ENCODE measurements at places on chromosomes 12 and 14.
A peak's percentile ranks its signal among the peaks of the same experiment; 100 is the strongest.

- no peak for DNase-seq
These were observed 36.3 kb downstream of the PTHLH start for GRCh38 chr12:27936196-27936595.

DNA sequence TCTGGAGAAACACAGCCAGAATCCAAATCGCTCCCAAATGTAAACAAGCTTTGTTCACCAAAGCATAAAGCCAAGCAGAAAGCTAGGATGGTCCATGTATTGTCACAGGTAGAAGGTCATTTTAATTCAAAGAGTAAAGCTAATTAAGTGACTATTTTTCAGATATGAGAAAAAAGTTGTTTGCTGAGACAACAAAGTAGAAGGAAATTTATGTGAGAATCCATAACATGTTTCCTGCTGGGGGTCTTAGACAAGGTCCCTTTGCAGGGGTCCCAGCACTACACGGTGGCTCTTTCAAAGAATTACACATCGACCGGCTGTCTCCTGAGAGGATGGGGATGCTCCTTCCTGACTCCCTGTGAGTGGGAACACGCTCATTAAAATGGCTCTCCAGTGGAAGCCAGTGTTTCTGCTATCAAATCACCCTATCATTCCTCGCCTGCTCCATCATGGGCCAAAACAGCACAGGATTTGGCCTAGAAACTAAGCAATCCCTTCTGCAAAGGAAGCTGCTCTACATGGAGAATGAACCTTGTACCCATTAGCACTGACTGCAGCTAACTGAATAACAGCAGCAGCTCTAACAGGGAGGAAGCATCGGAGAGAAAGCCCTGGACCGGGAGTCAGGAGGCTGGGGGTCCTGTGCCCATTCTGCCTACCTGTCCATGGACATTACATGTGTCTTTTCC, 175.3 kb downstream of the STXBP6 start:
- DNase-seq: no peak

- no peak for DNase-seq
These were observed 16.3 kb downstream of the ST8SIA1 start for GRCh38 chr12:22318108-22318737.

DNA sequence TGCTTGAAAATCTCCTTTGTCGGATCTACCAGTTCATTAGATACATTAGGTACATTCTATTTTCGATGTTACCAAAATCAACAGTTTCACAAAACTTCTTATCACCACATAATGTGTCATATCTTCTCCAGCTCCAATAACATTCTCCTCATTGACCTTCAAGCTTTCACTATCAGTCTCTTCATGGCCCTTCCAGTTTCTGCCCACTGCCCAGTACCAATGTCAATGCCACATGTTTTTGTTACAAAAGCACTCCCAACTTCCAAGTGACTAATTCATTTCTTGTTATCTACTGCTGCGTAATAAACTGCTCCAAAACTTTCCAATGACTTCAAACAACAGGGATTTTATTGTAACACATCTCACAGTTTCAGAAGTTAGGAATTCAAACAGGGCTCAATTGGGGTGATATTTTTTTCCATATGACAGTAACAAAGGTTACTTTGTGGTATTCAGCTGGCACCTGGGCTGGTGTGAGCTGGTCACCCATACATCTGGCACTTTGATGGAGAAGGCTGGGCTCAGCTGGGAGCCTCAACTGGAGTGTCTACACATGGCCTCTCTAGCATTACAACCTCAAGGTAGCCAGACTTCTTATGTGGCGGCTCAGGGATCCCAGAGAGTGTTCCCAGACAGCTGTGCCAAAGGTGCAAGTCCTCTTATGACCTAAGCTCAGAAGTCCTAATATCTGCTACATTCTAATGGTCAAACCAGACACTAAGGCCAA, 6.1 kb downstream of the OR5AU1 start:
- DNase-seq: no peak

DNA sequence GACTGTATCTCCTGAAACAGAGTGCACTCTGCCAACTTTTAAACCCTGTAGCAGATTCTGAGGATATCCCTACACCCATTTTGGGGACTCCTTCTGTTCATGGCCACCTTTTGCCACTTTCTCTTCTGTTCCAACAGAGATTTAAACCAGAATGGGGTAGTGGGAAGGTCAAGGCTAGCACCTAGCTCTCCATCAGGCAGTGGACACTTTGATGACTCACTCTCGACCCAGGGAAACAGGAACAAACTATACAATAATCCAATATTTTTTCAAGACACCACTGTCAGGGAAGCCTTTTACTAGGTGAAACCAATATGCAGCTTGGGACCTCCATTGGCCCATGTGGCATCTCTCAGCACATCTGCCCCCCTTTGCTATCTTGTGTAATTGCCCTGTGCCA, 103.6 kb downstream of the DAAM1 start:
- DNase-seq: no peak

GRCh38 chr12:71760471-71760870, 5.8 kb downstream of the RAB21 start:
- DNase-seq: no peak

DNA sequence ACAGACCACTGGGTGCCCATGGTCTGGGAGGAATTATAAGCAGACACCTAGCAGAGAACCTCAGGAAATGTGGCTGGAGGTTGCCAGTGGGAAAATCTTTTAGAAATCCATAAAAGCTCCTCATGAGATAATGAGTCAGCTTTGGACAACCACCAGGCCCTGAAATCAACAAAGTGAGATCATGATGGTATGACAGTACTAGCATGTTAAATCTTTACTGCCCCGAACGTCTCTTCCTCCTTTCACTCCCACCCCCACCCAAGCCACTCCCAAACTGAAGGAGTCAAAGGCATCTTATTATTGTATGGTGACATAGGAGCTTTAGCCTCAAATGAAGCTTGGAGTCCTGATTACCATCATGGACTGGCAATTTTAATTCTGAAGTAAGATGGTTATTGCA, 240.0 kb downstream of the DIO2 start:
- no peak for DNase-seq

- no peak for DNase-seq
These were observed 34.8 kb downstream of the TRIP11 start for GRCh38 chr14:92005019-92005418.

DNA sequence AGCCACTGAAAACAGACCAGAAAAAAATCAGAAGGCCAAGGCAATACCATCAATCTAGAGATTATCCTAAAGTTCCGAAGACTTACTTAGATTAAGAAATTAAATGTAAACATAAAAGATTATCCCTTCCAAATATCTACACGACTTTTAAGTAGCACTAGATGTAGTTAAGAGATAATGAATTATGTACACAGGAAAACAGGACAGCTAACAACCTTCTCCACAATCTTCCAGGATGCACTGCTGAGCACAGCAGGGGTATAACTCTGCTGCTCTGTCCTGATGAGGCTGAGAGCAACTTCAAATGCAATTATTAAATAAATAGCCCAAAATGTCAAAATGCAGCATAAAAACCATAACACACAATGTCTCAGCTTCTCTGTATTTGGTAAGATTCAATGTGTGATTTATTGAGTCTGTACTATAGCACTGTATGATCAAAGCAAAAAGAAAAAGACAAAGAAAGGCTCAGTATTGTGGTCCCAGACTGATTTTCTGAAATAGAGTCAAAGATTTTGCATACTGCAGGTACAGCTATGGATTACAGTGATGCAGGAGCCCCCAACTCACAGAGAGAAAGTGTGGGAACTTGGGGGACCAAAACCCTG, 56.9 kb downstream of the TMTC1 start:
- no peak for DNase-seq

- peak; percentile 46 for DNase-seq
These were observed 13.4 kb upstream of the ALDH2 start for GRCh38 chr12:111753144-111753881.

- no peak for DNase-seq
These were observed 106.1 kb downstream of the PRICKLE1 start for GRCh38 chr12:42483521-42483790.

DNA sequence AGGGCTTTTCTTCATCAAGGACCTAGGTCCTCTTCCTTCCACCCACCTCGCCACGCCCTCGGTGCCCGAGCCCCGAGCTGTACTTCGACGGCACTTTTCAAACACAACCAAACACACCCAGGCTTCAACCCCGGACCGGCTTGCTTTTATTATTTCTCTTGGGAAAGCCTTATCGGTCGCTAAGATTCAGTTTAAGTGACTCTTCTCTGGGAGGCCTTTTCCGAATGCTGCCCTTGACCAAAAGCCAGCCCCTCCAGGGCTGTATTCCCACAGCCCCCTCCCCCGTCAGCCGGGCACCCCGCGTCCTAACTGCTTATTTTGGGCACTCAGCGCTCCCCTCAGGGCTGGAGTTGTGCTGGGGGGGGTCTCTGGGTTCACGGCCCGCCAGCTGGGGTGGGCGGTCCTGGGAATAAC, 644 bp upstream of the PPP4R4 start:
- no peak for DNase-seq

- no peak for DNase-seq
These were observed 1.4 kb downstream of the LIN7A start for GRCh38 chr12:80936353-80936641.

- no peak for DNase-seq
These were observed 2.8 kb downstream of the SLC2A13 start for GRCh38 chr12:40103043-40103442.

GRCh38 chr14:100654814-100655740, 67.9 kb upstream of the BEGAIN start:
- DNase-seq: no peak

GRCh38 chr12:132761921-132762583, 420 bp upstream of the ANKLE2 start:
- peak; percentile 83 for DNase-seq

DNA sequence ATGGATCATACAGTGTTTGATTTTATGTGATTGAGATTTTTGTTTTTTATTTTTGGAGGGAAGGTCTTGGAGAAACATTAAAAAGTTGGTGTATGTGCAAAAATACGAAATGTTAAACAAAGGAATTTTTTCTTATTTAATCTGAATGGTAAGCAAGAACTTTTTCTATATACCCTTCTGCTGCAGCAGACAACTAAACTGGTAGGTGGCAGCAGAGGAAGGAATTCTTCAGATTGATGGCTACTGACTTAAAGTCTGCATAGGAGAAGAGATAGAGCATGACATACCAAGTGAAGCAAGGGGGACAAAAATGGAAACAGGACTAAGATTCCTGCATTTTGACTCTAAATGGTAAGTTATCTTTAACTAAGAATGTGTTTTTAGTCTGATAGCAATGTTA, 42.0 kb upstream of the A2ML1 start:
- no peak for DNase-seq

- DNase-seq: no peak
These were observed 252.2 kb downstream of the SYT10 start for GRCh38 chr12:33187409-33187808.

DNA sequence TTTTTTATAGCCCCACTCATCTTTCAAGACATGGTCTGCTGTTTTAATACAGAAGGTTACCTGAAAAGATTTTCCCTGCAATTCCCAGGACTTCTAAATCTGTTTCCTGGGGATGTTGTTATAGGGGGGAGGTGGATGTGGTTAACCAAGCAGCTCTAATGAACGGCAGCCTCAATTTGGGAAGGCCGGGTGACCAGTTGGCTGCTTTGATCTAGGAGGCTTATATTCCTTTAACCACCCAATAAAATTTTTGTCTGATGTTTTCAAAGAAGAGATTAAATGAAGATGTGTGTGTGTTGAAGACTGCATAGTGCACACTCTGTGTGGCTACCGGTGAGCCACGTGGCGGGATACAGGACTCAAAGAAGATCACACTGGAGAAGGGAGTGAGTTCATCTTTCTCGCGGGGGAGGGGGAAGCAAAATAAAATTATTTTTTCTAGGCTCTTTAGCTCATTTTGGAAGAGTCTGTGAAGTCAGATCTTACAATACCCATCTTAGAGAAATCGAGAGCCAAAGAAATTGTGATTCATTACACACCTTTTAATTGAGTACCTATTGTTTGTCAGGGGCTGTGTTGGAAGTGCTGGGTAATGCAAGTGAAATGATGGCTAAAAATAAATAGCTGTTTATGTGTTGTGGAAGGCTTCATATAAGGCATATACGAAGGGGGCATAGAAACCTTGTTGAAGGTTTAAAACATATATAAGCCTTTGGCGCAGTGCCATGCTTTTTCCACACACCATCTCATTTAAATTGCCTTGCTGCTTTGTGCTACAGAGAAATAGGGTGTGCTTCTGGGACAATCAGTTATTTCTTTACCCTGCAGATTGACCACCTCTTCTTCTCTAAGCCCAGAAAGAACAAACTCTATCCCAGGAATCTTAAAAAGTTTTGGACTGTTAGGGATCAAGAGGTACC, 18.5 kb downstream of the ELK3 start:
- DNase-seq: no peak

- no peak for DNase-seq
These were observed 44.9 kb downstream of the LIN7A start for GRCh38 chr12:80892597-80893445.

DNA sequence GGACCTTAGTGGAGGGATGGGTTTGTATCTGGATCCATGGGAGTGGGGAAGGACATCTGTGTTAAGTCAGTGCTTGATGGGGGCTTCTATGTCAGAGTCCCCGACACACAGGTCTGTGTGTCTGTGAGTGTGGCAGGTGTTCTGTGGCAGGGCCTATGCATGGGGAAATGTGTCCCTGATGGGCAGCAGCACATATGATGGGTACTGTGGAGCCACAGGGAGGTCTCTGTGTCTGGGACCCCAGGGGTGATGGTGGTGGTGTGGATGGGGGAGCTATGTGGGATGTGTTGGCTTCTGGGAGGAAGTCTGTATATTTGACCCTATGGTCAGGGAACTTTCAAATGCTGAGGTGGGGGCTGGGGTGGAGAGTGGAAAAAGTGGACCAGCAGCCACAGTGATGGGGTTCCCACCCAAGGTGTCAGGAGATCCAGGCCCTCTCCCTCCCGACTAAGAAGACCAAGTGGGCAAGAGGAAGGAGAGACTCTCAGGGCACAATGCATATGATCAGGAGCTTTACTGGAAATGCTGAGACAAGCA, 16.5 kb downstream of the KRT7 start:
- DNase-seq: no peak

GRCh38 chr14:64806862-64807495, 72.7 kb downstream of the SPTB start:
- DNase-seq: no peak

DNA sequence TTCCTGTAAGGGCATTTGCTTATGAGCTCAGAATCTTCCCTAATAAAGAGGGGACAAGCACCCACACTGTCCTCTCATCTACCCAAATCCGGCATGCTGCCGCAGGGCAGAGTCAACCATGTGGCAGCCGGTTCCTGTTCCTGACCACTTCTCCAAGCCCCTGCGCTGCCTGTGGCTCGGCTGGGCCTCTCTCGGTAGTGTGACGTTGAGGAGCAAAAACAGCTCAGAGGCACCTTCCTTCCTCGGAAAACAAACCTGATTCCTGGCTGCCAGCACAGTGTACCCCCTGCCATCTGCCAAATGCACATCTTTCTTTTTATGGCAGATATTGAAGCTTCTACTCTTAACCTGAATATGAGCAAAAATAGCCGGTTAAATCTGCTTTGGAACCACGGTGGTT, 50.5 kb downstream of the CFAP251 start:
- no peak for DNase-seq
